ENCODE measurements at places on chromosomes 4 and X.

- no peak for DNase-seq
Measured at GRCh38 chr4:4590546-4590945, 48.7 kb upstream of the STX18 start.

GRCh38 chr4:173524218-173525117, 5.6 kb downstream of the HAND2 start:
- DNase-seq: no peak

DNA sequence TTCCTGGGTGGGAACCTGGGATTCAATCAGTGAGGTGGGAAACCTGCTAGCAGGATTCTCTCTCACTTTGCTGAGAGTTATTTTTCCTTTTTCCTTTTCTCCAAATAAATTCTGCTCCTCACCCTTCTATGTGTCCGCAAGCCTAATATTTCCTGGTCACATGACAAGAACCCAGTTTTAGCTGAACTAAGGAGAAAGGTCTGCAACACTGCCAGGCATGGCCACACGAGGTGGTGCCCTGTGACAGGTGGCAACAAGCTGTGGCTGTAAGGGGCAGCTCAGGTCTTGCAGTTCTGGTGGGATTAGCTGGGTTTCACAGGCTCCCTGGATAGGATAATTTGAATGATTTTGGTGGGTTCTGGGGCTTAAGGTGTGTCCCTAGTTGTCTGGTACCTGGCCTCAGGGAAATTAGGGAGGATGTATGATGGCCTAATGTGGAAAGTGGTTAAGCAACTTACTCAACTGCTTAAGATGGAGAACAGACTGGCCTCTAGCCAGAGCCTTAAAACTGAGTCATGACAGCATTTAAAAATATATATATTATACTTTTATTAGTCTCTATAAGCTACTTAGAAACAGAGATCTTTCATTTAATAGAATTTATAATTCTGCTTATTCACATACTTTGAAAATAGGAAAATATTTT, 215.0 kb downstream of the IL15 start:
- no peak for DNase-seq

DNA sequence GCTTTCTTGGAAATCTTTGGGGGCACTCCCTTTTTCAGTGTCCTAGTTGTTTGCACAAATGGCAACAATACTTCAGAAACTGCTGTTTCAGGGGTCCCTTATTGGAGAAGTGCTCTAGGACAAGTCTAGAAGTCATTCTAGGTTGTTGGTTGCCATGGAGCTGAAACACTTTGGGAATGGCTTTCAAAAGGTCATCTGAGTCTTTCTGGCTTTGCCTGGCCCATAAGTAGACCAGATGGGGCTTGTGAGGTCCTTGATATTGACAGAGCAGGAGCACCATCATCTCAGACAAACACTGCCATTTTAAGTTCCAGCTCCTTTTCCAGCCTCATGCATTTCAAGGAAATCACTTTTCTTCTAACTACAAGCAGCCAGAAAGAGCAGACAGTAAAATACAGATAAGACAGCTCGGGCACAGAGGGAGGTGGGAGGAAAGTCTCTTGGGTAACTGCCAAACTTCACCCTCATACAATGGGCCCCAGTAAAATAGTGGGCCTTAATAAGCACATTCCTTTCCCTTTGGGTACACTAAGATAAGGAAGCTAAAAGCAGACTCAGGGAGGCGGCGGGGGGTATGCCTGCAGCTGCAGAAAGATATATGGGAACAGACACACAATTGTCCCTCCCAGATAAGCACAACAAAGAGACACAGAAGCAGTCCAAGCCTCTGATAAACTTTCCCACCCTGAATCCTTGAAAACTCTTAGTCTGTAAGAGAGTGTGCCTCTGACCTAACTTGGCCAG, 8.5 kb upstream of the NXF3 start:
- no peak for DNase-seq

DNA sequence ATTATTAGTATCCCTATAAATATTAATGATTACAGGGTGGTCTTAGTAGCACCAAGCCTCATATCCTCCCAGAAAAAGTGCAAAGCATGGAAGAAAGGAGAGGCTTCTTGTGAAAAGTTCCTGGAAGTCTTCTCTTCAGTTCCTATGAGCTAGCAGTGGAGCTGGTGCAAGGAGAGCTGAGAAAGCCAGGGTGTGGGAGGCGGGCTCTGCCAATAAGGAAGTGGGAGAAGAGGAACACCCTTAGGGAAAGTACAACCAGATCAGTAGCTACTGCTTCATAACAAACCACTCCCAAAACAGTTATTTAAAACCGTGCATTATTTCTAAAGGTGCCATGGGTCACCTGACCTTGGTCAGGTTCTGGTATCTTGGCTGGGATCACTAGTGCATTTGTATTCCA, 72.4 kb downstream of the MAP9 start:
- no peak for DNase-seq

DNA sequence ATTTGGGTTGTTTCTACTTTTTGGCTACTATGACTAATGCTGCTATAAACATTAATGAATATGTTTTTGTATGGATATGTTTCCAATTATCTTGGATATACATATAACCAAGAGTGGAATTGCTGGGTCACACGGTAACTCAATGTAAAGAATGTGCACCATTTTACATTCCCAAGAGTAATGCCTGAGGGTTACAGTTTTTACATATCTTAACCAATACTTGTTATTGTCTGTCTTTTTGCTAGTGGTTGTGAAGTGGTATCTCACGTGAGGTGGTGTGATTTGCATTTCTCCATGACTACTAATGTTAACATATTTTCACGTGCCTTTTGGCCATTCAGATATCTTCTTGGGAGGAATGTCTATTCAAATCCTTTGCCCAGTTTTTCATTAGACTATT, 200.3 kb upstream of the MAB21L2 start:
- no peak for DNase-seq

DNA sequence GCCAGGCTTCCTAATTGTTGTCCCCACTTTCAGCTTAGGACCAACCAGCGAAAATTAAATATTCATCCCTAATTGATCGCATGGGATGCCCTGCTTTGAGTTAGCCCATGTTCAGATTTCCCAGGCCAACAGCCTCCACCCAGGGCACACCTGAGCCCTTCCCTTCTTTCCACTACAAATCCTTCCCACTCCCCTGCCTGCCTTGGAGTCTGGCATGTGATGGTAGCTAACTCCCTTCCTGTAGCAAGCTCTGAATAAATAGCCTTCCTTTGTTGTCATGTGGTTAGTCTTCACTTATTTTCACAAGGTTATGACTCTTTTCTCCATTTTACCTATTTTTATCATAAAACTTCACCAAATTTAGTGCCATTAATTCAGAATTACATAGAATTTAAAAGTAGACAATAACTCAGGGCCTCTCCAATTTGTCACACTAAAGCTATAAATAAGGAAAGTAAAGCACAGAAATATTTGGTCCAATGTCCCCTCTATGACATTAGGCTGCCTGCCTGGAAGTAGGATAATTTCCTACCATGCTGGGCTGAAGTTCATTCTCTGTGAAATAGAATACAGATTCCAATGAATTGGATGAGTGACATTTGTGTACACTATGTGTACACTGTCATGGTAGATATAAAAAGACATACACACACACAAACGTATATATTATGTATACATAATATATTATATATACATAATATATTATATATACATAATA, 166.4 kb upstream of the CPEB2 start:
- no peak for DNase-seq

- no peak for DNase-seq
Measured at GRCh38 chr4:138945401-138945800, 70.2 kb upstream of the NOCT start.

DNA sequence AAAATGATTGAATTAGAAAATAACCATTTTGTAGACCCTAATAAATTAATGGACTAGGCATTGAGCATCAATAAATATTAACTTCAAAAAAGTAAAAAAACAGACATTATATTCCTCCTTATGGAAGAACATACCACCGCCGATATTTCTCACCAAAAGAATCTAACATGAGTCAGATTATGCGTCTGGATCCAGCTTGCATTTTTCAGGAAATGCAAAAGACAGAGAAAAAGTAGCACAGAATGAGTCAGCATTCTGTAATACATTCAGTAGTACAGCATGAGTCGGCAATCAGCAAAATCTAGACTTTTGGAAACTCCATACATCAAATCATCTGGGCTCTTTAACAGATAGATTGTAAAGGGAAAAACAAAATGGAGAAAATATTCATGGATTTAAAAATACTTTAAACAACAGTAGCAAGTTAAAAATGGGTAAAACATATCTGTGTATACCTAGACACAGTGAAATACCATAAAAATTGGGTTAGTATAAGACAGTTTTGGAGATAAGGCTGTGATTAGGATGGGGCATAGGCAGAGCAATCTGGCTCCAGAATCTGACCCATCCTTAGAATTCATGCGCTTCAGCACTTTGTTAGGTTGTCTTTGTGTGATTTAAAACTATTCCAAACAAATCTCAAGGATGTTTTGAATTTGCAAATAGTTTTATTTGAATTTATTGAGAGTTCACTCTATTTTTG, 633.0 kb upstream of the FAM241A start:
- DNase-seq: no peak

GRCh38 chrX:19331831-19332230, 11.9 kb upstream of the PDHA1 start:
- no peak for DNase-seq

- no peak for DNase-seq
Measured at GRCh38 chr4:93061826-93062225, 758.1 kb downstream of the GRID2 start.

DNA sequence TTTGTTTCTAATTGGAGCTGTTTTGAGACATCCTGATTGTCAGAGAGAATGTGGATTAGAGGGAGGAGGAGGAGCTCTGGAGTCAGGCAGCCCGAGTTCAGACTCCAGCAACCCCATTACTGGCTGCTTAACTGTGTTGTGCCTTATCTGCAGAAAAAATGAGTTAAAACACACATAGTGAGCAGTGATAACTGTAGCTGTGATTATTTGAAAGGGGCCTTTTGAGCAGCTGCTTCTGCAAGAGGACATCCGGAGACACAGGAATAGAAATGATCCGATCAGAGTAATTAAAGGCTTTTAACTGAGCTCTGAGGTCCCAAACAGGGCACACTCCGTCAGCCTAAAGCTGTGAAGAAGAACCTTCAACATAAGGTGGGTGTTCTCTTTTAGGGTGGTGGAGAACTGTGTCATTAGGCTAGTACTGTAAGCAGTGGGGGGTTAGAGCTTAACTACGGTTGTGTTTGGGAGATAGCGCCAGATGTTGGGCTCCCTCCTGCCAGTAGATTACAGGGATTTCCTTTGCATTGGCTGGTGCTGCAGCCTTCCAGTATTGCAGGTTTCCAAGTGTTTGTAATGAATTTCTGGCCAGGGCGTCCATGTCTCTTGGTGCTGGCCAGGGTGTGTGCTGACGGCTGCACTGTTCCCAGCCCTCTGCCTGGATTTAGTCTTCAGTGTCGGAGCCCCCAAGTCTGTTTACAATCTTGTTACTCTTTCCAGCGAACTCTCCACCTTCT, 24.3 kb downstream of the ADD1 start:
- DNase-seq: no peak

DNA sequence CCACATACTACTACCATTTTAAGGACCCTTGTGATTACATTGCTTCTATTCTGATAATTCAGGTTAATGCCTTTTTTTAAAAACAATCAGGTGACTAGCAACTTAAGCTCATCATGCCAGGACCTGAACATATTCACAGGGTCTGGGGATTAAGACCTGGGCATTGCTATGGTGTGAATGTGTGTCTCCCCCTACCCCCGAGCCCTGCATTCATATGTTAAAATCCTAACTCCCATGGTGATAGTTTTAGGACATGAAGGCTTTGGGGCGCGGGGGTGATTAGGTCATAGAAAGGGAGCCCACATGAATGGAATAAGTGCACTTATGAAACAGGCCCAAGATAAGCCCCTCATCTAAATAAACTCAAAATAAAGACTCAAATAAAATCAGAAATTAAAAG, 734.4 kb upstream of the PABPC4L start:
- no peak for DNase-seq

- DNase-seq: no peak
Measured at GRCh38 chr4:35942092-35942491, 302.2 kb downstream of the ARAP2 start.

DNA sequence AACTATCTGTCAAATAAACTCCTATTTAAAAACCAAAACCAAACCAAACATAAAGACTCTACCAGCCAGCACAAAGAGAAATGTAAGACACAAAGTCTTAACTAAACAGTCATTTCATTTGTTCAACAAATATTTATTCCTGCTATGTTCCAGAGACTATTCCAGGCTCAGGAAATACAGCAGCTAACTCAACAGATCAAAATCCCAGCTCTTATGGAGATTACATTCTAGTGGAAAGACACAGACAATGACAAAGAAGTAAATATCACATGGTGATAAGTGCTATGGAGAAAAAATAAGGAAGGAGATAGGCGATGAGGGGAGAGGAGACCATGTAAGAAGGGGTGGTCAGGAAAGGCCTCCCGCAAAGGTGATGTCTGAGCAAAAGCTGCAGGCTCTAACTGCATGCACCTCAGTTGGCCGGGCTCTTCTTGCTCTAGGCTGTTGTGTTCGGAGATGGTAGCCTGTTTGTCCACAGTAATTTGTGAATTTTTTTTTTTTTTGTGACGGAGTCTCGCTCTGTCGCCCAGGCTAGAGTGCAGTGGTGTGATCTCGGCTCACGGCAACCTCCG, 15.1 kb downstream of the PPEF1 start:
- DNase-seq: no peak

GRCh38 chr4:88021824-88022223, 14.4 kb downstream of the PKD2 start:
- no peak for DNase-seq

- no peak for DNase-seq
Measured at GRCh38 chr4:17072483-17072882, 174.0 kb upstream of the LDB2 start.

DNA sequence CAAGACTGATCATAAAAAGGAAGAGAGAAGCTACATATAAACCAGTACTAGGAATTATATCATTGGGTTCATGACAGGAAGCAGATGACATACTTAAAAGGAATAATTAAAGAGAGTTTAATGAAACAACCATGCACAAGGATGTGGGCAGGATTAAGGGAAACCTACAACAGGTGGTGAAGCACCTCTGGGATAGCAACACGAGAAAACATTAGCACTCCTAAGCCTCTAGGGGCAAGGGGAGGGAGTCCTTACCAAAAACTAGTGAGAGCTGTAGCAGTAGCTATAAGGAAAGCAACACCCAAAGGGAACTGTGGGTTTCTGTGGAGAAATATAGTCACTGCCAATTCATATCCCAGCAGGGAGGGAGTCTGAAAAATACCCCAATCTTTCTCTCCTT, 7.2 kb upstream of the THOC2 start:
- DNase-seq: no peak

DNA sequence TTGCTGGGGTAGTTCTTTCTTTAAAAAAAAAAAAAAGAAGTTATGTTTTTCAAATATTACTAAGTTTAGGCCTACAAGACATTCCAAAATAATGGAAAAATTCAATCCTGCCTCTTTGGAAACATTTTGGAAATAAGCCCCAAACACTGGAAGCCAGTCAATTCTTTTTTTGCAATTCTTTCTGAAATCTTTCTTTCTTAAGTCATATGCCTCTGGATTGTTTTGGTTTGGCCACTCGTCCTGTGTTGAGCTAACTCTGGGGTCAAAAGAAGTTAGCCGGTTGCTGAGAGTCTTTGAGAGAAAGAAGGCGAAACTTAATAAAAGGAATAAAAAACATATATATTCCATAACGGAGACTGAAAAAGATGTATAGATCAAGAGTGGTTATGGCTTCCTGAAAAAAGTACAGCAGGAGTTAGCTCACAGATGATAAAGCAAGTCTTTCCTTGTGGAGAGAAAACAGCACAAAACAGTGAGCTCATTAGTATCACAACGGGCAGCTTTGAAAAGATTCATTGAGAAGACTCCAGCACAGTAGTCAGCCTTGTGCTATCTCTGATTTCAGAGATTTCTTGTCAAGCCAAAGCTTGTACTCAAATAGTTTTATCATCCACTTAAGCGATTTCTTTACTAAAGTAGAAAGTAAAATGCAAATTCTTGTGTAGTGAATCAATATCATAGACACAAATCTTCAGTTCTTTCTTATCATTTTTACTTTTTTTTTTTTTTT, 64.8 kb downstream of the PLS3 start:
- DNase-seq: no peak
